CD4-positive, alpha-beta T cell treated with Interferon alpha-2 for 1 hour (primary cell): ENCODE measurements at places on chromosomes 7 and 10.

DNA sequence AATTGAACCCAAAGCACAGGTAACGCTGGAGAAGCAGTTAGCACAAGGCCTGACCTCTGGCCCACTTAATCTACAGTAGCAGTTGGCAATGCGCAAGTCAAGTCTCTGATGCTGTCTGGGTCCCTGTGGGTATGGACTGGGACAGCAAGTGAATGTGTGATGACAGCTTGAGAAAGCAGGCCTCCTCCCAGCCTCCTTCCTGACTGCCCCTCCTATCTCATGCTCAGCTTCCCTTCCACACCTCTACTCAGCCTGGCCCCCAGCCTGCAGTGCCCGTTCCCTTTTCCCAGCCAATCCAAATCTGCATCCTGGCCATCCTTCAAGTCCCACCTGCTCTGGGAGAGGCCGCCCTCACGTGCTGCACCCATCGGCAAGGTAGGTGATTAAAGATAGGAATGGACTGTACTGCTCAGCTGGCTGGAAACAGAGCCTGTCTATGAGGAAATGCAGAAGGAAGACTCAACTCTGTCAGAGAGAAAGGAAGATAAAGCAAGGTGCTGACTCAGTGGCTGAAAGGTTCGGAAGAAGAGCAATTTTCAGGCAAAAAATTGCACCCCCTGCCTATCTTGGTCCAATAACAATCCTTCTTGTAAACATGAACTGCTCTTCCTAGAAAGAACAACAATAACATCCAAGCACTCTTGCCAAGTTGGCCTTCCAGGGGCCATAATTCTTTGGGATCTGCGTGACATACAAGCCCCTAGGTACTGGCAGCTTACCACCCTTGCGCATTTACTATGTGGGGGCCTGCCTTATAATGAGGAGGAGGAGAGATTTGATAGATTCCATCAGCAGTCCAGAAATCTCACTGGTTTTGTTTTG is 16.6 kb upstream of the FGFR2 start:
- DNase-seq = no peak

GRCh38 chr10:72754275-72755032 is 62.5 kb downstream of the MCU start:
- no peak for DNase-seq

DNA sequence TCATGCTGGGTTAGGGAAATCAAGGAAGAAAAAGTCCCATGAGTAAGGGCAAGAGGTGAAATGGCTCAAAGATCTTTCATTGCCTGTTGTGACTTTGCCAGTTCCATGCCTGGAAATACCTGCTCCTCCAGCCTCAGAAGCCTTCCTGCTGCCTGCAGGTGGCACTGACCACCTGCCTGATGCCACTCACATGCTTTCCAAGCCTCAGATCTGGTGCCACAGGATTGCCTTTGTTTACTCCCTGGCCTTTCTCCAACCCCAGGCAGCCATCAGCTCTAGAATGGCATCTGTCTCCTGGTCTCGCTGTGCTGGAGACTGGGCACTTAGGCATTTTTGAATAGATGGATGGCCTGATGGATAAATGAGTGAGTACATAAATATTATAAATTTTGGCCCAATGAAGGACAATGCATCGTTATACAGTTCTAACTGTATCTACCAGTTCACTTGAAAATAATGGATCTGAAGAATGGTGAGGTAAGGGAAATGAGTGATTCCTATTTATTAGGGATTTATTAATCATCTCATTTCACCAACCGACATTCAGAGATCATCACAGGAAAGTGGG is 657.2 kb downstream of the INHBA start:
- DNase-seq = no peak

DNA sequence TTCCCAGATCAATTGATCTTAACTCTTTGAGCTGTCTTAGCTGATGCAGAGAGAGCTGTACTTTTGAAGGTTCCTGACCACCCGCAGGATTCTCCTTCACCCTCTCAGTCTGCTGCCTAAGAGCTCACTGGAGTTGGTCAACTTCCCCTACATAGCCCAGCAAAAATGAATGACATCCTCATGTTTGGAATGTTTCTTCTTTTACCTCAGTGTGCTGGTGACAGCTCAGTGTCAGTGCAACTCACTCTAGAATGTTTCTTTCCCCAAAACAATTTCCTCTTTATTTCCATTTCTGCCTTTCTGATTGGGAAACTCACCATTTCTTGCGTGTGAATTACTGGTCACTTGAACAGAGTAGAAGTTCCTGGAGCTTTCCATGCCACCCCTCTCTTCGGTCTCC is 48.7 kb downstream of the LSMEM1 start:
- no peak for DNase-seq
